Inflammatory macrophage treated with lipopolysaccharide for 1 hour (primary cell): ENCODE measurements at places on chromosomes 2 and 18.

DNA sequence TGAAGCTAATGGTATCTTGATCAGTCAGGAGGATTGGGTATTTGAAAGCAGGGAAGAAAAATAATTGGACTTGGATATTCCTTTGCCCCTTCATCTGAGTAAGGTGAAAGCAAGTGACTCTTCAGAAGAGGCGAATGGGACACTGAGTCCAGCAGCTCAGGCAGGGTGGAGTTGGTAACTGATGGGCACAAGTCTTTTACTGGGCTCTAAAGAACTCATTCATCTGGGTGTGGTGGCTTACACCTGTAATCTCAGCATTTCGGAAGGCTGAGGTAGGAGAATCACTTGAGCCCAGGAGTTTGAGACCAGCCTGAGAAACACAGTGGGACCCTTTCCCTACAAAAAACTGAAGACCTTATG is 11.2 kb downstream of the CFLAR start:
- DNase-seq: no peak

DNA sequence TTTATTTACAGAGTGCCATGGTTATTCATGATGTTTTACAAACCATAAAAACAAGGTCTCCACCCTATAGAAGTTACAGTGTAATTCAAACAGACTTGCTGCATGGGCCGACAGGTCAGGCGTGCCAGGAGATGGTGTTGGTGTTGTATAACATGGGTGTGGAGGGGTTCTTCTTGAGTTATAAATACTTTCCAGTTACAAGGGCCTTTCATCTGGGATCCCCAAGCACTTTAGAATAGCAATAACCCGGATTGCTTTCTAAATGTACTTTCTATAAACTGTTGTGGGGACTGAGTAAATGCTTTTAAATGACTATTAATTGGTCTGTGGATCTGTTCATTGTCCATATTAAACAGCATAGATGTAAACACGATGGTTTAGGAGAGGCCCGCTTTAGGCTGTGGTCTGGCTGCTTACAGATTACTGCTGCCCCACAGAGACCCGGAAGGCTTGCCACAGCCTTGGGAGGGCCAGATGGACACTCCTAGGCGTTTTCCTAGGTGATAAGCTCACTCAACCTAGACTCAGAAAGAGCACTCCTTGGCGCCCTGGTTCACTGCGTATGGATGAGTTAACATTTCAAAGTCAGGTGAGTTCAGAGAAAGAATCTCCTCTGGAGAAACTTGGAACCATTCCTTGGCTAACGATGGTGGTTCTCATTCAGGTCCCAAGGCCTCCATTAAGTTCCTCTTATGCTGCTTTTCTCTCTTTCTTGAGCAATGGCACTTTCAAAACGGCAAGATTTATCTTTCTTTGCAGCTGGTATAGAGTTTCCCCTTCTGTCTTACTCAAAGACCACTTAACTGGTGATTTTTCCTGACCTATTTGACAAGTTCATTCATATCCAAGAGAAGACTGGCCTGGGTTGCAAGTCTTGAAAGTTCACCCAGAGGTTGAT is 3.6 kb upstream of the KIAA2012 start:
- no peak for DNase-seq

DNA sequence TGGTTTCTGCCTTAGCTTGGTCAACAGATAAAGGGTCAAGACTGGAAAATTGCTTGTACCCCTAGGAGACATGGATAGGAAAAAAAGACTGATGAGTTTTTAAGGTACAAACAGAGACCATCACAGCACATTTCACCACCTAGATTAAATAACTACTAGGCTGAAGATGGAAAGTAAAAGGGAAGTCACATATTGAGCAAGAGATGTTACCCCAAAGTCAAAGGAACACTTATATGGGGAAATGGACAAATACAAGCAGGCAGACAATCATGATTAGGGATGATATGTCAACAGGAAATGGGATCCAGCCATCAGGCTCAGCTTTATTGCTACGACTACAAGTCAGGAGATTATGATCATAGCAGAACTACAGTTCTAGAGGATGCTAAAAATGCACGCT is 1643.1 kb upstream of the CELF4 start:
- no peak for DNase-seq

DNA sequence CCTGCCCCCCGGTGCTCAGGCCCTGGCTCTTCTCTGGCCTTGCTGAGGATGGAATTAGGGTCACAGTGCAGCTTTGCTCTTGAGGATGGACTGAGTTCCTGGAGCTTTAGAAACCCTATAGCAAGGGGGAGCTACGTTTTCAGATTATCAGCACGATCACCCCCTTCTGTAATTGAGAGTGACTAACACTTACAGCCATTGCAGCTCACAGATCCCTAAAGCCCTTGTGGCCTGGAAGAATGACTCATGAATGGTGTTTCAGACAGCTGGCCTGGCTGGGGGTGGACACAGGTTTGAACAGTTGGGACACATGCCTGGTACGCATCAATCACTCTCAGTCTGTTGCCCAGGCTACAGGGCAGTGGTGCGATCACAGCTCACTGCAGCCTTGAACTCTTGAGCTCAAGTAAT is 79.7 kb upstream of the IGFBP5 start:
- DNase-seq: no peak

DNA sequence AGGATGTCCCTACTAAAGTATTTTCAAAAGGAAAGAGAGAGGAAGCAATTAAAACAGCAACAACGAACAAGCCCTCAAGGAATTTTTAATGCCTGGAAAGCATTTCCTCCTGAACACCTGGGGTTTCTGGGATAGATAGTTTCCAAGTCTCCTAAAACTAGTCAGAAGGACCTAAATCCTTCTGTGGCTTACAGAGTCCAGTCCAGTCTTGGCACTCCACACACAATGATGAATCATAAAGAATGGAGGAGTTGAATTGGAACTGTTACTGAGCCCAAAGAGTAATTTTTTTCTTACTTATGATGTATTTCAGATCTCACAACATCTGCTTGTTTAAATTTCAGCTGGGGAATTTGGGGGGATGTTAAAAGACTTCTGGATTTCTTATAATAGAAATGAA is 144.6 kb upstream of the SETBP1 start:
- no peak for DNase-seq

- DNase-seq: no peak
These were observed 21.0 kb upstream of the GRB14 start for GRCh38 chr2:164642268-164642667.

DNA sequence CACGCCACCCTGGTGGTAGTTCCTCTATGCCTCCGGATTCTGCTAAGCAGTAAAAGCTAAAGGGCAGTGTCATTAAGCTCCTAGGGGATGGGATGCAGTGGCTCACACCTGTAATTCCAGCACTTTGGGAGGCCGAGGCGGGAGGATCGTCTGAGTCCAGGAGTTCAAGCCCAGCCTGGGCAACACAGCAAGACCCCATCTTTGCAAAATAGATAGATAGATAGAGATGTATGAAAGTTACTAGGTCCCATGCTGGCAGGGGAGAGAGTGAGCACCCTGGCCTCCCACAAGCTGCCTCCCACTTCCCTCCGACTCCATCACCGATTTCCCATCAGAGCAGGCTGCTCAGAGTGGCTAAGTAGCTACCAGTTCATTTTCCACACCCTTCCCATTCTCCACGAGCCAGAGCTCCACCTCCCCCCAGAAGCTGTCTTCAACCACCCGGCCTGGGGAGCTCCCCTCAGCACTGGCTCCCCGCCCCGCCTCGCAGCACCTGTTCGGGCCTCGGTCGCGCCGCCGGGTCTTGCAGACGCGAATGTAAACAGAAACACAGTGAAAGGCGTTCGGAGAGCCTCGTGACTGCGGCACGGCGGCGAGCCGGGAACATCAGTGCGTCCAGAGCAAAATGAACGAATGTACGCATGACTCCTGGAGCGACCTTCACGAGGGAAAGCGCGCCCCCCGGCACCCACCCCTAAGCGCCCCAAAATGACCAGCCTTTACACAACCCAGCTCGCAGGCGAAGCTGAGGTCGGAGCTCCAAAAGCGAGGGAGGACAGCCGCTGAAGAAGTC is 598 bp upstream of the CEP68 start:
- peak; percentile 25 for DNase-seq

- DNase-seq: no peak
These were observed 104.9 kb downstream of the SPTBN1 start for GRCh38 chr2:54561010-54561409.

DNA sequence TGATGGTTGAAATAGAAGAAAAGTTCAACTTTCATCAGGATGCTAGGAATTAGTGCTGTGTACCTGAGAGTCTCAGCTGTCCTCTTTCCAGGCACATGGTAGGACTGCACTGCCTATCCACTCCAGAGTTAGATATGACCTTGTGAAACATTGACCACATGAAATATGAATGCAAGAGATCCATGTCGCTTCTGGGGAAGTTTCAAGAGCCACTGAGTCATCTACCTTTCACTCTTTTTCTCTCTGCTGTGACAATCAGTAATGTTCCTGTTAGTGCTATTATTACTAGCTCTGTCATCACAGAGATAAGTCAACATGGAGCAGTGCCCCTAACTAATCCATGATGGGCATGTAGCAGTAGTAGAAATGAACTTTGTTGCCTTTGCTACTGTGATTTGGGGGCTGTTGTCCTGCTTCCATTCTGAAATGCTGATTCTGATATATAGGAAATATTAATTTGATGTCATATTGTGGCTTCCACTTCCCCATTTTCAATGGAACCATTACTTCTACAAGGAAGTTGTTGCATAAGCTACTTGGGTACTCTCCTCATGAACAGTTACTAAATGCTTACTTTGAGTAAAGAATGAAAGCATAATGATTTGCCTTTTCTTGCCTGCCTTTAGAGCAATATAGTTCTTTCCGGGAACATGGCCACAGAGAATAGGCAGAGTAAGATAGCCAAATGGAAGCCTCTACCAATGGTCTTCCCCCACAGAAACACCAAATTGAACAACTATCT is 192.8 kb upstream of the ZNF521 start:
- peak; percentile 82 for DNase-seq

DNA sequence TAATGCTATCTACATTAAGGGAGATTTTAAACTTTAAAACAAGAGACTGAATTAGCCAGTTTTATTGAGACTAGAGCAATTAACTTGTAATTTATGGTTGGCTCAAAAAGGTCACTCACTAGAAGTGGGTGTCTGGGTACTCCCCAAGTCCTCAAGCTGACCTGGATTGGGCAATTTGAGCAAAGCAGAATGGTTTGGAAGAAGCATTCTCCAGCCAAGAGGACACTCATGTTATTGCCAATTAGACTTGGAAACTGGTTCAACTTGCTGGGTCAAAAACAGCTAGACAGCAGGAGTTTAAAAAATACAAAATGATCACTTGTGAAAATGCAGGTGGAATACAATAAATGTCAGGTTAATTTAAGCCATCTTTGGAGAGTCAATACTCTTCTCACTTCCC is 29.5 kb upstream of the MYO1B start:
- peak; percentile 47 for DNase-seq

DNA sequence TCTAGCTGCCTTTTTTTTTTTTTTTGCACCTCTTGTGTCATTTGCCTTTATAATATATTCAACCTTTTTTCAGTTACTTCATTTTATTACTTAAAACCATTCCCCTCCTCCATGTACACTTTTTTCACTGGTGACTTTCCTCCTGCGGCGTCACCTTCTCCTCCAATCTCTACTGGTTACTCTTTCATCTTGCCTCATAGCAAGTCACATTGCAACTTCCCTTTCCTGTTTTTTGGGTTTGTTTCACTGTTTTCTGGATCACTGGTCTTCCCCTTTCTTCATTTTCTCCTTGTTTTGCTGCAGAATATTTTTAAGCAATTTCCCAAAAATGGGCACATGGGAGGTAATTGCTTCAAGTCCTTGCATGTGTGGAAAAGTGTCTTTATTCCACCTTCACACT is 37.7 kb upstream of the GPR155 start:
- peak; percentile 85 for DNase-seq

- DNase-seq: no peak
These were observed 226.2 kb upstream of the ZSWIM2 start for GRCh38 chr2:187075199-187075635.

- peak; percentile 60 for DNase-seq
These were observed 206.8 kb upstream of the FBXO11 start for GRCh38 chr2:48112911-48113680.

- DNase-seq: peak; percentile 28
These were observed 7.5 kb downstream of the MBOAT2 start for GRCh38 chr2:8996006-8996405.

DNA sequence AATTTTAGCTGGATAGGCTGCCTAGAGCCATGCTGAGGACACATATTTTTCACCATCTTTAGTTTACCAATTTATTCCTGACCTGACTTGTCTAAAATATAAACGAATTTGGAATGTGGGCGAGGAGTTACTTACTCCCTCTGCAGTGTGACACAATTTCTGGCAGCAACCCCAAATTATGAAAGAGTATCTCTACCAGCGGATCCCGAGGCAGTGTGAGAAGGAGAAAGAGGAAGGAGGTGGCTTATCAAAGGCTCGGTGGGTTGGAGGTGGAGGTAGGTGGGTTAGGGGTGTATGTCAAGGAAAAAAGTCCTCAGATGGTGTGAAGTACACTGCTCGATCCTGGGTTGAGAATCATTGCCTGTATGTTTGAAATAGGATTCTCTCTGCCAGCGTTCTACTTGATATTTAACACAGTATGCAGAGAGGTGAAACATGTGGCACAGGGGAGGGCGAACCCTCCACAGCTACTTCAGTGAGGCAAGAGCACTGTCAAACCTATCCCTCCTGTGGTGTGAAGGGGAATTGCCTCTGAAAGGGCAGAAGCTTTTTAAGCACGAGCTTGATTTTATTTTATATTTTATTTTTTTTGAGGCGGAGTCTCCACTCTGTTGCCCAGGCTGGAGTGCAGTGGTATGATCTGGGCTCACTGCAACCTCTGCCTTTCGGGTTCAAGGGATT is 76.0 kb downstream of the RFTN2 start:
- peak; percentile 70 for DNase-seq

DNA sequence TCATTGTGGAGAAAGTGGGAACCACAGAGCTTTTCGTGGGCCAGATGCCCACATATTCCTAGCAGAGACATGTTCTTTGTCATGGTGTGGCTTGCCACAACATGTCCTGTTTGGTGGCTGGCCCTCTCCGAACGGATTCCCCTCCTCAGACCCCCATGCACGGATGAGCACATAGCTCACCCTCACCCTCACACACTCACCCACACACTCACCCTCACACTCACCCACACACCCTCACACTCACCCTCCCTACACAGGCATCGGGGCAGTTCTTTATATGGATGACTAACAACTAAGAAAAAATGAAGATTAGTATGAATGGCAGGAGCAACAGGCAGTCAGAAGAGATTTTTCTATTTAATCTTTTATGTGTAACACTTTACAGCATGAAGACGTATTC is 149.9 kb downstream of the ZNF236 start:
- no peak for DNase-seq

GRCh38 chr2:24088821-24089359 is 4.3 kb upstream of the TP53I3 start:
- peak; percentile 57 for DNase-seq

DNA sequence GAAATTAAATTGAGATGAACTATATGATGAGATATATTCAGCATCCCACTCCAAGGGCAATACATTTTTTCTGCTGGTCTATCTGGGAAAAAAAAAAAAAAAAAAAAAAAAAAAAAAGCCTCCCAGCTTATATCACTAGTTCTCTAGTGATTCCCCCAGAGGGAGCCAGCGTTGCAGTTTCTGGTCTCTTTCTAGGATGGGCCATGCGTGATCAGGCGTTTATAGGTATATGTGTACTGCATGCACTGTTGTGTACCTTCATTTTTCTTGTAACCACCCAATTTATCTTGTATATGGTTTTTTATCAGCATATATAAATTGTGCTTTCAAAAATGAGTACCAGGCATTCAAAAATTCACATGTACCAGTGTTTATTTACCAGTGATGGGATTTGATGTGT is 35.1 kb downstream of the DCDC2C start:
- no peak for DNase-seq
